ENCODE measurements at places on chromosomes 1 and 21.

GRCh38 chr1:161676958-161677689, 14.2 kb downstream of the FCGR2B start:
- DNase-seq, result no peak

- no peak for DNase-seq
These were observed 27.2 kb downstream of the CAPN2 start for GRCh38 chr1:223739366-223740037.

GRCh38 chr1:27659497-27660299, 12.3 kb downstream of the IFI6 start:
- DNase-seq, result peak; percentile 27

GRCh38 chr21:44626673-44627143, at the start of gene KRTAP10-9:
KRTAP10-9 (plus strand) TSS chr21:44627093; CDS start chr21:44627172, 79 bp downstream.
- no peak for DNase-seq

GRCh38 chr1:213370523-213370922, 319.5 kb downstream of the RPS6KC1 start:
- no peak for DNase-seq

- no peak for DNase-seq
These were observed 55.2 kb downstream of the GPR161 start for GRCh38 chr1:168081373-168082007.

- DNase-seq, result no peak
These were observed 53.9 kb upstream of the GPR52 start for GRCh38 chr1:174393885-174394284.

- DNase-seq, result no peak
These were observed 74.2 kb upstream of the RGS4 start for GRCh38 chr1:162994921-162995320.

DNA sequence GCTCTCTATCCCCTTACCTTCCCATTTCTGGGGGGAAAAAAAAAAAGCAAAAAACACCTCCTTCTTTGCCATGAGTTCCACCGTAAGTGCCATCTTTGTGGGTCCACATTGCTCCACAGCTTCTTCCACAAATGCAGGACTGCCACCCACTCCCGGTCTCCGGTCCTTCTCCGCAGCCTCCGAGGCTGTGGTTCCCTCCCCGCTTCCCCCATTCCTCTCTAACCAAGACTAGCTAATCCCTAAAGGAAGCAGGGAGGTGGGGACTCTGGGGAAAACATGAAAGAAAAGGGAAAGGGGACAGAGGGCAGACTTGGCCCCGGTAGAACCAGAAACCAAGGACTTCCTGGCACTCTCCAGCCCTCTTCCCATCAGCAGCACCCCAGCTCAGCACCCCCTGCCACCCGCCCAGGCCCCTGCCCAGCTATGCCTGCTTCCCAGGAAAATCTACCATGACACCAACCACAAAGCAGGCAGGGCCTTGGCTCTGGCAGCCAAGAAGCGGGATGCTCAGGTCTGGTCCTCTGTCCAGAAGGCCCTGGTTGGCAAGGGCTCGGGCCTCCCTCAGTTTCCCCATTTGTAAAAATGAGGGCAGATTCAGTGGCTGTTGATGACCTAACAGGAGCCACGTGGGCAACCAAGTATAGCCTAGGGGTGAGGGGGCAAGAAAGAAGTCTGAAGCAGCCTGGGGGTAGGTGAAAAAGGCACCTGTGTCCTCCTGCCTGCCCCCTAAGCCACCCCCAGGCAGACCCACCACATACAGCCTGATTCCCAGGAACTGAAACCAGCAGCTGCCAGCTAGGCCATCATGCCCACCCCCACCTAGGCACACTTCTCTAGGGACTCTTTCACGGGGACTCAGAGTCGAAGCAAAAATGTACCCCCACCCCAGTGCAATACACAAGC, 2.5 kb downstream of the EPHA2 start:
- DNase-seq, result no peak

GRCh38 chr1:109513110-109513710, 3.7 kb upstream of the AMIGO1 start:
- DNase-seq, result no peak

GRCh38 chr1:189859385-189859977, 618.2 kb downstream of the BRINP3 start:
- no peak for DNase-seq

DNA sequence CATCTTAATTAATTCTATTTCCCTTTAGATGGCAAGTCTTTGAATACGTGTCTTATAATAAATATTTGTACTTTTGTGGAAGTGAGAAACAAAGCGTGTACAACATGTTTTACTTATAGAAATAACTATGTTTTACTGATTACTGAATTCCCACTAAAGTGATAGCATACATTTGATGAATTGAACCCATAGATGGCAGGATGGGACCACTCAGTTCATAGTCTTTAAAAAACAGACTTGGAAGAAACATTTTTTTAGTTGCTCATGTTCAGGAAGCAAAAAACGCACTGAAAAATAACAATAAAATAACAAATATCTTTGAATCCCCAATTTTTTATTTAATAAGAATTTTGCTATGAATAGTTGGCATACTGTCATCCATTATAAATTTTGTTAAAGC, 507.1 kb upstream of the ZRANB2 start:
- peak; percentile 19 for DNase-seq

- no peak for DNase-seq
These were observed 92.1 kb upstream of the ADAMTS5 start for GRCh38 chr21:27058673-27059605.

DNA sequence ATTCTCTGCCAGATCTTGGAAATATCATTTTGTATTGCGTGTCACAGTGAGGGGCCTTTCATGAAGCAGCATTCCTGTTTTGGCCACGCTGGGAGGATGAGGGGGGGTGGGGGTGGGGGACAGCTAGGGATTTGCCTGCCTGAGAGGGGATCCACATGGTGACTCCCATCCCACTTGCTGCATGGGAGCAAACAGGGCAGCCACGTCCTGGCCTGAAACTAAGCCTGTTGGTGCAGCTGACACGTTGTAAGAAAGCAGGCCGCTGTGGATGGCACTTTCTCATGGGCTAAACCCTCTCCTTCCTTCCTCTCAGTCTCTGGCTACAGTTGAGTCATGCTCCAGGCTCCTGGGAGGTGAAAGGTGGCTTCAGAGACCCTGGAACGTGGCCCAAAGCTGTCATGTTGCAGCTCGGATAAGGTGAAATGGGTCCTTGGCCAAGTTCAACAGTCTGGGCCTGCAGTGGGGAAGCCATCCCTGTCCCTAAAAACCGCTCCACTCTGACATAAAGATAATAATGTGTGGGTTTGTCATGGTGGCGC, 346.7 kb upstream of the VAMP3 start:
- DNase-seq, result no peak

DNA sequence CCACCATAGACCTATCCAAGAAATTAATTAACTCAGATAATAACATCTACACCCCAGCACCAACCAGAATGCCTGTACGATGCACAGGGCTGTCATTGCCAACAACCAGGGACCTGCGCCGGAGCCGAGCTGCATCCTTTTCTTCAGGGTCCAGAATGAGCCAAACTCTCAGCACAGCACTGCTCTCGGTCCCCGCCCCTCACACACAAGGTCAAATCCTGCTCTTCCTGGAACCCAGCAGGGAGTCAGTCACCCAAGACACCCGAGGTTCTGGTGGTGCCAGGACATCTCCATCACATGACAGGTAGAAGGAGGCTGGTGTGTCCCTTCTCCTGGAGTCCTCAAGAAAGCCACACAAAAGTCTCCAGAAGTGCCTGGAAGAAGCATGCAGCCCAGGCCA, 31.9 kb downstream of the NPHP4 start:
- no peak for DNase-seq

DNA sequence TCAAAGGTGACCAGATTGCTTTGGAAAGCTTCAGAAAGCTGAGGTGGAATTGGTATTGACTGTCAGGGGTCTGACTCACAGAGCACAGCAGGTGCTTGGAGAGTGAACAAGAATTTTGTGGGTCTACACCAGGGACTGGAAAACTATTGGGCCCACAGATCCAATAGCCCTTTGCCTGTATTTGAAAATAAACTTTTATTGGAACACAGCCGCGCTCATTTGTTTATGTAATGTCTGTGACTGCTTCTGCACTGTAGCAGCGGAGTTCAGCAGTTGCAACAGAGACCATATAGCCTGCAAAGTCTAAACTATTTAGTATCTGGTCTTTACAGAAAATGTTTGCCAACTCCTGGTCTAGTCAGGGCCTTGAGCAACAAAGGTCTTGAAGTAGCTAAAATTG, 315.6 kb downstream of the NFIA start:
- no peak for DNase-seq

- peak; percentile 19 for DNase-seq
These were observed 483 bp downstream of the UBQLN4 start for GRCh38 chr1:156052862-156053767.

DNA sequence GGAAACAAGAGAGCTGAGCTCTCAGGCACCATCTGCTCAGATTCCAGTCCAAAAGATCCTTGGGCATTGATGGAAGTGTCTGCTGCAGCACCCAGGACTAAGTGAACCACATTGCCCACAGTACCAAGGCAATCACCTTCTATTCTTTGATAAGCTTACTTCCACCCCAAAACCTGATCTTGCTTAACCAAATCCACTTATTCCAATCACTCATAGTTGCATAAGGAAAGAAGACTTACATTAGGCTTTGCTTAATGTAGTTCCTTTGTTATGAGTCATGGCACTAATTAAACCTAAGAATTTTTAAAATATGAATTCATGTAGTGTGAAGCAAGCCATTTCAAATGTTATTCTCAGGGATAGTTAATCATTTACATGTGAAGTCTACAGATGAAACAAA, 84.5 kb downstream of the UCHL5 start:
- no peak for DNase-seq
